ENCODE measurements at places on chromosomes 13 and 19.

DNA sequence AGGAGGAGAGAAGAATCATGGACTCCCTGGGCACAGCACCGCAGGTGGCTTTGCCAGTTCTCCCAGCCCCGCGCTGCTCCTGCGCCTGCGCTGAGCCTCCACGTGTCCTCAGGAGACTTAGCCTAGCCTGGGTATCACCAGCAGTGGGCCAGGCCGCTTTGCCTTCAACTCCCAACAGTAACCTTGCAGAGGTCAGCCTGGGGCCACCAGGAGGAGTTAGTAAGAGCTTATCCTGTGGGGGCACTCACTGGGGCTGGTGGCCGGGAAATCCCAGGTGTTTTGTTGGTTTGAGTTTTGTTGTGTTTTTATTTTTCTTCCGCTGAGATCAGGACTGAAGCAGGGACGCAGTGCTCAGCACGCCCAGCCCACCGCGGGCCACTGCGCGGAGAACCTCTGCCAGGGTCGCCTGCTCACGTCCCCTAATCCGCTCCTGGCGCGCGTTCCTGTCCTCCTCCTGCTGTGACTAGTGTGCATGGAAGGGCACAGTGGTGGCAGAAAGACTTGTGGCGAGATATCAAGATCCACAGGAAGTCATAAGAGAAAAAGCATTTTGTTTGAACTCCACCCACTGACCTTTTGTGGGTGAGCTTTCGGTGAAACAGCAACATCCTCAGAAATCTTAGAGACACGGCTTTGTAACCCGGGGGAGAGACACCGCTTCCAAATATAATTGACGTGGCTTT is 207.4 kb upstream of the RFC3 start:
- DNase-seq = no peak

DNA sequence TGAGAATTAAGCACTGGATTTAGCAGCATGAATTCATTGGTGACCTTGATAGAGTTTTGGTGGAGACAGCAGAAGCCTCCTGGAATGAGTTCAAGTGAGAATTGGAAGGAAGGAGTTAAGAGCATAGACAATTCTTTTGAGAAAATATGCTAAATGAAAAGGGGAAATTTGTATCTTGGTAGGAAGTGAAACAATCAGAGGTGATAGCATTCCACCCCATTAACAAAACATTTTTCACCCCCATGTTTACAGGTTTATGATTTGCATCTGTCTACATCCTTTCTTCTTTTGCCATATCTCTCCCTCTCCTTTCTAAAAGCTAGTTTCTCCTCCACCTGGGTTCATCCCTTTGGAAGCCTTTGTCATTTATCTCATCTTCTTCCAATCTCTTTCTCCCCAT is 27.5 kb downstream of the LNX2 start:
- no peak for DNase-seq

DNA sequence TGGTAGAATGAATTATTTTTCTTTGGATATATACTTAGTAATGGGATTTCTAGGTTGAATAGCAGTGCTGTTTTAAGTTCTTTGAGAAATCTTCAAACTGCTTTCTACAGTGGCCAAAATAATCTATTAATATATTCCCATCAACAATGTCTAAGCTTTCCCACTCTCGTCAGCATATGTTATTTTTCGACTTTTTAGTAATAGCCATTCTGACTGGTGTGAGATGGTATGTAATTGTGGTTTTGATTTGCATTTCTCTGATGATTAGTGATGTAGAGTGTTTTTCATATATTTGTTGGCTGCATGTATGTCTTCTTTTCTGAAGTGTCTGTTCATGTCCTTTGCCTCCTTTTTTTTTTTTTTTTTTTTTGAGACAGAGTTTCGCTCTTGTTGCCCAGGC is 90.2 kb upstream of the CSNK1A1L start:
- DNase-seq = no peak

- DNase-seq = no peak
These were observed 462.1 kb downstream of the OLFM4 start for GRCh38 chr13:53490752-53491151.

- DNase-seq = no peak
These were observed 16.5 kb downstream of the NFIX start for GRCh38 chr19:13011653-13012389.

GRCh38 chr19:23415561-23416191 is 20.4 kb upstream of the ZNF91 start:
- DNase-seq = peak; percentile 92
